ENCODE measurements at places on chromosomes 12 and 14. TPM values are rescaled to one million over a fixed set of nuclear protein-coding genes. Genes with fewer than 3 reads are reported as not detected.

KNTC1 gene
- 29.0 TPM for total RNA-seq

IFNG-AS1 gene
- not detected for total RNA-seq

TMEM229B gene
- 0.33 TPM for total RNA-seq

TCL1B gene
- not detected for total RNA-seq

NFKBIA gene
- 75.8 TPM for total RNA-seq

CNTN1 gene
- total RNA-seq = 16.2 TPM

CCND2 gene
- 26.7 TPM for total RNA-seq

TRPV4 gene
- 2.2 TPM for total RNA-seq

TSPAN19 gene
- 0.25 TPM for total RNA-seq

ARHGEF40 gene
- 42.8 TPM for total RNA-seq
